ENCODE measurements at places on chromosomes 4 and X.

- no peak for DNase-seq
Measured at GRCh38 chr4:172683021-172683420, 485.6 kb upstream of the GALNT7 start.

- no peak for DNase-seq
Measured at GRCh38 chrX:136880003-136880451, 498 bp downstream of the RBMX start.

GRCh38 chrX:39721566-39722279 is 376.0 kb downstream of the BCOR start:
- no peak for DNase-seq

DNA sequence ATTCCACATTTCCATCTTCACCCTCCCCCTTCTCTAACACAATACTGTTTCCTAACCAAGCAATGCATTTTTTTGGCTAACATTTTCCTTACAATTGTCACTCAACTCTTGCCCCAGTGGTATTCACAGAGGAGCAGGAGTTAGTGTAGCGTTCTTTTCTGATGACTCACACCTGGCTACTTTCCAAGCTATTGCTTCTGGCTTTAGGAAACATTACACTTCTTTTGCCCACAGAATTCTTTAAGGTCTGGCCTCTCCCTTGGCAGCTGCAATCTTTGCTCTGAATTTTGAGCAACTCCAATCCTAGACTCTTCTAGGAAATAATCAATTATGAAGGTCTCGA is 27.5 kb upstream of the PDGFC start:
- no peak for DNase-seq

DNA sequence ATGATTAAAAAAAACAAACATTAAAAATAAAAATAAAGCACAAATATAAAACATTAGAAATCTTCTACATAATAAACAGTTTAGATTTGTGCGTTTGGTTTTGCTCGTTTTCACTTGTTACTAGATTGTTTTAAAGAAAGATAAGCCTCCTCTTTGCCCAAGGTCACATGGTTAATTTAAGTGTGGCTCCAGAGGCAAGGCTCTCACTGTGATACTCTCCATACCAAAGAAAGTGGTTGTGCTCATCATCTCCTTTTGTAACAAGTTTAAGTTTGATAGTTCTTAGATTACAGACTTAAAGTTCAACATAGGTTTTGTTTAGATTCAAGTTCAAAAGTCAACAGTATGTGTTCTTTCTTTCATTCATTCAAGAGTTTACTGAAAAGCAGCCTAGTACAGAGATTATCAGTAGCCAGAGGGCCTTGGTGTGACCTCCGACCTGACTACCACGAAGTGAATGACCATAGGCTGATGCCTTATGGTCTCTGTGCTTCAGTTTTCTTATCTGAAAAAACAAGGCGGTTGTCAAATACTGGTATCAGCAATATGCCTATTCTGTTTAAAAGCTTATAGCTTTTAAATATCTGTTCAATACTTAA is 133.2 kb downstream of the ZAR1 start:
- DNase-seq = no peak

Measured in NCI-H2107 (cell line).